ENCODE measurements at places on chromosomes 12 and 14.

DNA sequence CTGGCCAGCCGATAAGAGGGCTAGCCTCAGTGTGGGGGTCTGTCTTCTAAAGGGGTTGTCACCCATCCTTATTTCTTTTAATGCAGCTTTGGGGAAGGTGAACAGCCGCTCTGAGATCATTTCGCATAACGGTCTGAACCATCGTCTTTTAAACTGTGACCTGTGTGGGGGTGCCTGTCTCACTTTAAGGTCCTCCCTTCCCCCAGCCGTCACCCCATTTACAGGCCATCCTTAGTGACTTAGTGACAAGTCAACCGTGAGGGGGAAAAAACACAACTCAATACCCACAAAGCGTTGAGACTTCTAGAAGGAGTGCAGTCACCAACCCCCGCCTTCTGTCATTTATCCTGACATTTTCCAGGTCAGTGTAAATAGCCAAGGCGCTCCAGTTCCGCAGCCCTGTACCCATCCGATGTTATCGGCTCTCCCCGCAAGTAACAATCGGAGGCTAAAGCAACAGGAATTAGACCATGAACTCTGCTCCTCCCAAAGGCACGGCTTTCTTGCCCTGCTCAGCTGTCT, 505 bp upstream of the DENND5B start:
- DNase-seq: no peak

GRCh38 chr12:117884161-117884560, 84.6 kb downstream of the KSR2 start:
- DNase-seq: no peak

- DNase-seq: no peak
Observed at GRCh38 chr14:71550367-71550766, 381.9 kb upstream of the RGS6 start.

DNA sequence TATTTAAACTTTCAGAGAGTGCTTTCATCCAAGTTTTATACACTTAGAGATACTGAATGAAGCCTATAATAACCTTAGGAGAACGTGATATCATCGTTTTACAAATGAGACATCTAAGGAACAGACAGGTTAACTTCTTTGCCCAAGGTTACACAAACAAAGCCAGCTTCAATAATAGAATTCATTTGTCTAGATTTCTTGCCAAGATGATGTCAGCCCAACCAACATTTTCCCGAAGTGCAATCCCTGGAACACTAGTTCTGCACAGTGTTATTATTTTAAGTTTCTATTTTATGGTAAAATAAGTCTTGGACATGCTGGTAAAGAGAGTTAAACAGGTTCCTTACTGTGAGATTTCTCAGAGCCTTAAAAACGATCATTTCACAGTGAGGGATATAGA, 174.6 kb downstream of the SLC25A21 start:
- DNase-seq: no peak

DNA sequence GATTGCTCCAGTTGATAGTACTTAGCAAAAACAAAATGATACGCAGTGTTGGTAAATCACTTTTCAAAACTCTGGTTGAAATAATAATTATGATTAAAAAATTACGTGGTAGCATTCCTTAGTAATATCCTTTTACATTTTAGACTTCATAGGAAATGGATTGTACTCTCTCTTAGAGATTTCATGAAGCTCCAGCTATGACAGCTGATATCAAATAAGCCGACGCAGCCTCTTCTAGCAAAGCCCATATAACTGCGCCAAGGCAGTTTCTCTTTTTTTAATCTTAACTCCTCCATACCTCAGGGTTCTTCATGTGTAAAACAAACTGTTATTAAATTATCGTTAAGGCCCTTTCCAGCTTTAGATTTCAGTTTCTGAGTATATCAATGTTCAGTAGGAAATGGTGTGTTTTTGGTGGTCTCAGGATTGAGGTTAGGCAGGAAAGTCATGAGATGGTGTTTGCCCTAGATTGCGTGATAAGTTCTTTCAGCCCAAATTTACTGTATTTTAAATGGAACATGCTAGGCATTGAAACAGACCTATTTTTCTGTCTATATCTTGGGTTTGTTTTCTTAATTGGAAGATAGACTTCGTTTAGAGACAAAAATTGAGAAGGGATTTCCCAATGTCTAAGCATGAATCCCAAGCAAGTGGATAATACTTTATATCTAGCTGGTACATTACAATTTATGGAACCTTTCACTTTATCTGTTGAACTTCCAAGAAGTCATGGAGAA, 902 bp upstream of the CFL2 start:
- DNase-seq: no peak

DNA sequence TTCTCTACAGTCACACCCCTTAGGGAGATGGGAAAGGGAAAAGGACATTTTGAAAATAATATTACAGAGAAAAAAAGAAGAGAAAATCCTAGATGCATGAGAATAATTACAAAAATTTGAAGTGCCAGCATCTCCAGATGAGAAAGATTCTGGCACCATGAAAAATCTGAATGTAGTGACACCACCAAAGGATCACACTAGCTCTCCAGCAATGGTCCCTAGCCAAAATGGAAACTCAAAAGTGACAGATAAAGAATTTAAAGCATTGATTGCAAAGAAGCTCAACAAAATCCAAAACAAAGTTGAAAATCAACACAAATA, 27.4 kb upstream of the GARIN6 start:
- DNase-seq: no peak

GRCh38 chr14:76773188-76773885, 12.1 kb downstream of the VASH1 start:
- DNase-seq: no peak

DNA sequence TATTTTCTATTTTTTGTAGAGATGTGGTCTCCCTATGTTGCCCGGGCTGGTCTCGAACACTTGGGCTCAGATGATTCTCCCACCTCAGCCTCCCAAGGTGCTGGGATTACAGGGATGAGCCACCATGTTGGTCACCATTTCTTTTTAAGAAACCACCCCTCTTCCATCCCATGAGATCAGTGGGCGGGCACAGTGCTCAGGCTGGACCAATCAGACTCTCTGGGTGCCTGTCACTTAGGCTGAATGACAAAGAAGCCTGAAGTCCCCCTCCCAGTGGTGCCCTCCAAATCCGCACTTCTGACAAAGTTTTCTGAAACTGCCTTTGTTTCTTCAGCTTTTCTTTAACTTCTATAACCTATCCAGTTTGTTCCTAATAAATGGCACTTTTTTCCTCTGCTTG, 48.2 kb downstream of the CALM1 start:
- DNase-seq: no peak

GRCh38 chr12:1188016-1188415, 197.0 kb downstream of the ERC1 start:
- DNase-seq: no peak

GRCh38 chr12:108753976-108754375, 22.7 kb upstream of the CORO1C start:
- DNase-seq: no peak

DNA sequence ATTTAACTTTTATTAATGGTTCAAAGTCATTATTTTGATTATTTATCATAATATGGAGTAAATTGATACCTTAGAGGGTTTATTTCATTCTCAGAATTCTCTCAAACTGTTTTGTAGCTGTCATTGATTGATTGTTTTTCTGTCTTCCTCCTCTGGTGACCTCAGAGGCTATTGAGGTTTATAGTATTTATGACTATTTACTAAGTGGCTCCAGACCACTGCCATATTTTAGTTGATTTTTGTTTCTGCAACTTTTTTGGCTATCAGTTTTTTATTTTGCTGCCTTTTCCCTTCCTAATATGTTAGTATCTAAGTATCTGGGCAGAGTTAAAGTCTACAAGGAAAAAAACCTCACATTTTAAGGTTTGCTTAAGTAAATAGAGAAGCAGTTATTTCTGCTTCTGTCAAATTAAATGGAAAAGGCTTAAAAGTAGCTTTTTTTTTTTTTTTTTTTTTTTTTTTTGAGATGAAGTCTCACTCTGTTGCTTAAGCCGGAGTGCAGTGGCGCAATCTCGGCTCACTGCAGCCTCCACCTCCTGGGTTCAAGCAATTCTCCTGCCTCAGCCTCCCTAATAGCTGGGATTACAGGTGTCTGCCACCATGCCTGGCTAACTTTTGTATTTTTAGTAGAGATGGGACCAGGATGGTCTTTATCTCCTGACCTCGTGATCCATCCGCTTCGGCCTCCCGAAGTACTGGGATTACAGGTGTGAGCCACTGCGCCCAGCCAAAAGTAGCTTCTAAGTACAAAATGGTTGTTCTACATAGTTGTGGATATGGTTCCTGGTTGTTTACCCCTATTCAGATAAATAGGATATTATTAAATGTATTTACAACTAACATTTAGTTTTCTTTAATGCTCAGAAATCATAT, 8.2 kb downstream of the MDM2 start:
- no peak for DNase-seq

DNA sequence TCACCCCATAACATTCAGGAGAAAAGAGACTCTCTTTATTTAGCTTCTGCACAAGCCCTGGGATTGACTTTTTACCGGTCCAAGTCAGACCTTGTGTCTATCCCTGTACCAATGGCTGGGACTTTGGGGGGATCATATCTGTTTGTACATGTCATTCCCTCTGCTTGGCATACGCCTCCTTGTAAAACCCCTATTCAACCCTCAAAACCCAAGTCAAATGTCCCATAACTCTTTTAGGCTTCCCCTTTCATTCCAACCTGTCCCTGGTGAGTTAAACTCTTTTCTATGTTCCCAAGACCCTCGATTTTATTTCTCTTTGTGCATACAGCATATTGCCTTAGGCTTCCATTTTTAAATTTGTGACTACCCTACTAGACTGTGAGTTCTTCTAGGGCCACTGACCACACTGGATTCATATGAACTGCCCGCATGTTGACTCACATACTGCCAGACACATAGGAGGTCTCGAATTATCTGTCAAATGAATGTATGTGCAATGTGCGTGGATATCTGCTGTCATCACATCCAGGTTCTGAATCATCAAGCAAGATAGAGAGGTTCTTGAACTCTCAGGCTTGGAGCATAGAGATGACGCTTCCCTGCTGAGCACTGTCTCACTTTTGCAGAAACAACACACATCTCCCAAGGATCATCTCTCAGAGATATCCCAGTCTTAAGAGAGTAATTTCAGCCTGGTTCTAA, 548.6 kb upstream of the TBX3 start:
- DNase-seq: no peak

GRCh38 chr12:14473707-14474287, 93.9 kb downstream of the PLBD1 start:
- DNase-seq: no peak

DNA sequence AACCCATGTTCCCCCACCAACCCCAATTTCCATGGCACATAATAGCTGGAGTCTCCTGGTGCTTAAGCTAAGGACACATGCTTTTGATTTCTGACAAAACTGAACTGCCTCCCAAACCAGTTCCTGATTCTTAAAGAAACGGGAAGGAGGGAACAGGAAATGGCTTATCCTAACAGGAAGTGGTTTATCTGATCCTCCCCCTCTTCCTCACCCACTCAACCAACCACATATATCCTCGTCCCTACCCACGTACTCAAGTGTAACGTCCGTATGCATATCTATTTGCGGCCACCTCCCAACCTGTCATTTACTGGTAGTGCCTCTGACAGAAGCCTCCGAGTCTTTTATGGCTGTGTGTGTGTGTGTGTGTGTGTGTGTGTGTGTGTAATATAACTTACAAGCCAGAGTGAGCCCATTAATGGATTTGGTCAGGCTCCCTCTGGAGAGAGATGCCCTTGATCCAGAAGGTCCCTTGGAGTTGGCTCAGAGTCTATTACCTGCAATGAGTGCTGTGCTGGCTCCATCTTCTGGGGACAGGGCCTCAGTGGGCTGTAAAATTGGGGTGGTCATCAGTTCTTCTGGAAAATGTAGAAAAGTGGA, 7.7 kb downstream of the DAZAP2 start:
- no peak for DNase-seq

- no peak for DNase-seq
Observed at GRCh38 chr12:124543052-124543589, 24.3 kb downstream of the NCOR2 start.

GRCh38 chr14:94936901-94937685, 167.2 kb upstream of the GSC start:
- no peak for DNase-seq

DNA sequence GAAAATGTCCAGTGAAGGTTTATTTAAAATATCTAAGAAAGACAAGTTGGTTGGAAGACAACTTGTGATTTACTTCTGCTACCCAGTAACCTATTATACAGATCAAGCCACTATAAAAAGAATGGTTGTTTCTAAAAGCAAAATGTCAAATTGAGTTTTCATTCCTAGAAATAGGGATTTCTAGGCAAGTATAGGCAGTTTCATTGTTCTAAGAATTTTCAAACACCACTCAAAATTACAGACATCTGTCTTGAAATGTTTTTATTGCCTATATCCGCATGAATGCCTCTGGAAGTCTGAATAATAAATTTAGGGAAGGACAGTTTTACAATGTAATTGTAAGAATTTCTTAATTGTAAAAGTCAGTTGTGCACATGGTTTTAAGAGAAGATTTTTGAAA, 8.6 kb downstream of the YEATS4 start:
- DNase-seq: no peak

DNA sequence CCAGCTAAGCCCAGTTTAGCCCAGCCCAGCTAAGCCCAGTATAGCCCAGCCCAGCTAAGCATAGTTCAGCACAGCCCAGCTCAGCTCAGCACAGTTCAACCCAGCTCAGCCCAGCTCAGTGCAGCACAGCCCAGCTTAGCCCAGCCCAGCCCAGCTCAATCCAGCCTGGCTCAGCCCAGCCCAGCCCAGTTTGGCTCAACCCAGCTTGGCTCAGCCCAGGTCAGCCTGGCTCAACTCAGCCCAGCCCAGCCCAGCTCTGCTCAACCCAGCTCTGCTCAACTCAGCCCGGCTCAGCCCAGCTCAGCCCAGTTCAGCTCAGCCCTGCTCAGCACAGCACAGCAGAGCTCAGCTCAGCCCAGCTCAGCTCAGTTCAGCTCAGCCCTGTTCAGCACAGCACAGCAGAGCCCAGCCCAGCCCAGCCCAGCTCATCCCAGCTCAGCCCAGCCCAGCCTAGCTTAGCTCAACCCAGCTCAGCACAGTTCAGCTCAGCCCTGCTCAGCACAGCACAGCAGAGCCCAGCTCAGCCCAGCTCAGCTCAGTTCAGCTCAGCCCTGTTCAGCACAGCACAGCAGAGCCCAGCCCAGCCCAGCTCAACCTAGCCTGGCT, 330.9 kb downstream of the TMEM121 start:
- no peak for DNase-seq

DNA sequence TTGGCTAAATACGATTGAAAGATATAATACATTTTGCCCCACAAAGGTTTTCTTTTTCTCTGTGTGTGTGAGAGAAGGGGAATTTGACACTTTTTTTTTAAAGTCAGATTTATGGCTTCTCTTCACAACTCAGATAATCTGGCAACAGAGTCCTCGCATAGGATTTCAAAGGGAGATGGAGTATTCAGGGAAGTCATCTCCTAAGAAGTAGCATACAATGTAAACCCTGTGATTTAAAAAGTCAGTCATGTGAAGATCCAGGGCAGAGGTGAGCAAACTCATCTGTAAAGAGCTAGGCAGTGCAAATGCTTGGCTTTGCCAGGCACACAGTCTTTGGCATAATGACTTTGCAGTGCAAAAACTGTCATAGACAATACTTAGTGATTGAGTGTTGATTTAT, 1526.3 kb downstream of the AACS start:
- DNase-seq: no peak

- no peak for DNase-seq
Observed at GRCh38 chr12:14219156-14219555, 146.3 kb upstream of the ATF7IP start.

Data from activated naive CD4-positive, alpha-beta T cell (primary cell).